Activated naive CD4-positive, alpha-beta T cell treated with anti-CD3 and anti-CD28 coated beads, Interleukin-2, amount 50 U/mL, for 72 hours (primary cell): ENCODE measurements at places on chromosomes 16 and 17. TPM values are rescaled to one million over a fixed set of nuclear protein-coding genes. Genes with fewer than 3 reads are reported as not detected.

Gene TERB1
- not detected for total RNA-seq

Gene CCL5
- total RNA-seq = 13.1 TPM

Gene RHBDL1
- total RNA-seq = 1.3 TPM

Gene PRCD
- total RNA-seq = not detected

Gene COIL
- total RNA-seq = 26.1 TPM

Gene KRTAP4-4
- not detected for total RNA-seq

Gene FBF1
- total RNA-seq = 20.6 TPM

DNA sequence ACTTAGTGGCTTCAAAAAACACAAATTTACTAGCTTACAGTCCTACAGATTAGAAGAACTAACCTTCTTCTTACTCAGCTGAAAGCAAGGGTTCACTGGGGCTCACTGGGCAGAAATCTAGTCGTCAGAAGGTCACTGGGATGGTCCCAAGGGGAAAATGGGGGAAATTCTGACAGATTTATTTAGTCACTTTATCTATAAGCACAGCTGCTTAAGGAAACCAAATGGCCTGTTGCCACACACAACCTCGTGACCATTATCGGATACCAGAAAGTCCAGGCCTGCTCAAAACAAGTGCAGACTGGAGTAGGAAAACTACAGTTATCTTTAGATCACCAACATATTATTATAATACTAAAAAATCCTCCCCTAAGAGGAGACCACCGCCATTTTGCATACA is 374.6 kb upstream of the ASIC2 start:
- no peak for DNase-seq

- DNase-seq = no peak
These were observed 4.4 kb downstream of the CHD9NB start for GRCh38 chr16:53048139-53048915.

DNA sequence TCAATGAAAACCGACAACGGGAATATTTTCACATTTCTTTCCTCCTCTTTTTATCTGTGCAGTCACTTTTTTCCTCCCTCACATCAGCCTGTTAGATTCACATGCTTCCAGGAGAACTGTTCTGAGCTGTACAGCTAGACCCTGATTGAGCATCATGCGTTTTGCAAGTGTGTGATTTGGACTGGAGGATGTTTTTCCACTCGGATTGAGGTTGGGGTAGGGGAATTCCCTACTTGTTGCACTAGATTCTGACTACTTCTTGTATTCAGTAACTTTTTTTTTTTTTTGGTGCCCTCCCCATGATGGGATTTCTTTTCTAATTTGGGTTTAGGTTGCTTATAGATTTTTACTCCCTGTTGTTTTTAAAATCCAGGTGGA is 4.8 kb downstream of the MSI2 start:
- no peak for DNase-seq

DNA sequence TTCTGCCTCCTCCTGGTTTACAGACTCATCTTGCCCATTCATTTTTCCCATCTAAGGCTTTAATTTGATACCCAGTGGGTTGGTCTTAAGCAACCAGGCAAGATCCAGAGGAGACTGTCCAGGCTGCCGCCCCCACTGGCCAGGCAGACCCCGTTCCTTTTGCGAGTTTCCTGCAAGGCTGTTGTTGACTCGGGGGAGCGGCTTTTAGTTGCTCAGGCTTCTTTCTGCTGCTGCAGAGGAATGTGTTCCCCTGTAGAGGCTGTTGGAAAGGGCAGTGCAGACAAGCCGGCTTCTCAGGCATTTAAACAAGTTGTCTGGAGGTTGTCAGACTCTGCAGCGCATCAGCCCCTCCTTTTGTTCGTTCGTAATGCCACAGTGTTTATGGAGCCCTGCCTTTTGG is 231.2 kb downstream of the PRKCA start:
- no peak for DNase-seq

GRCh38 chr17:27993161-27993695 is 49.2 kb upstream of the NLK start:
- no peak for DNase-seq

DNA sequence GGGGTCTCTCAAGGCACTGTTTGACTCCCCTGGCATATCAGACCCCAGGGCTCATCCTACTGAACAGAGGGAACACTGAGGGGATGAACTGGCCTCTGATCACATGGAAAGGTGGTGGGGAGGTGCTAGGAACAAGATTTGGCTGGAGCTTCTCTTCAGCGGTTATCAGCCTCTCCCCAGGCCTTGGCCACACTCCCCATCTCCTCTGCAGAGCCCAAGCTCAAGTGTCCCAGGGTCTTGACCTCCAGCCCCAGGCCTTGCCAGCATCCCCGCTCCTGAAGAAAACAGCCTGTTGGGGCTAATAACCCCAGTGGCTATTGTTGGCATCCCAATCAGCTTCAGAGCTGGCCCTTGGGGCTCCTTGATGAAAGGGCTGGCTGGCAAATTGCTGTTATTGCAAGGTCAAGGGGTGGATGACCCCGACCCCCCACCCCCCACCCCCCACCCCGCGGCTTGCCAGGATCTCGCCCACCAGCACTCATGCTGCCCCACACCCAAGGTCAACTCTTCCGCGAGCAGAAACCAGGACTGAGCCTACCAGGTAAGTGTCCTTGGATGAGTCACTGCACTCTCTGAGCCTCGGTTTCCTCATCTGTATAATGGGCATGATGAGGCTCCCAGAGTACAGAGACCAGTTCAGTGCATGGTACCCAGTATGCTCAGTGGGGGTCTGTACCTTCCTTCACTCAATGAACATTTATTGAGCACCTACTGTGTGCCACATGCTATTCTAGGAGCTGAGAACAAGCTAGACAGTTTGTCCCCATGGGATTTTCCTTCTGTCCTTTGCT is 18.8 kb upstream of the FAM83G start:
- DNase-seq = no peak

DNA sequence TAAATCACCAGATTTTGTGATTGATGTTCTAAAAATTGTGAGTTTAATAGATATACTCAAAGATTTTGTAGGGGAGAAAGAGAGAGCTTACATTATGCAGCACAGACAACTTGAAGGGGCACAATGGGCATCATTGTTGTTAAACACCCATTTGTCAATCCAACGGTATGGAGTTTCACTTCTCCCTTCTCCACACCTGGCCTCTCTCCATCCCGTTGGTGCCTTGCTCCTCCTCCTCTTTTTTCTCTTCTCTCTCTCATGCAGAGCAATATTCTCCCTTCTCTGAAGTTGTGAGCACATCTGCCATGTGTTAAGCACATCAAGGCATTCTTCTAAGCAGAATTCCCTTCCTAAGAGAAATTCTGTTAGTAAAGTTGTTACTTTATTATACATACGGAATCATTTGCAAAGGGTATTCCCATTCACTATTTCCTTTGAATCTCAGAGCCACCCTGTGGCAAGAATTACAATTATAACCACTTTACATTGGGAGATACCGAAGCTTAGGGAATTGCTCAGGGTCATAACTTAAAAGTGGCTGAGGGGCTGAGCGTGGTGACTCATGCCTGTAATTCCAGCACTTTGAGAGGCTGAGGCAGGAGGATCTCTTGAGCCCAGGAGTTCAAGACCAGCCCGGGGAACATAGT is 40.5 kb upstream of the SKAP1 start:
- no peak for DNase-seq

DNA sequence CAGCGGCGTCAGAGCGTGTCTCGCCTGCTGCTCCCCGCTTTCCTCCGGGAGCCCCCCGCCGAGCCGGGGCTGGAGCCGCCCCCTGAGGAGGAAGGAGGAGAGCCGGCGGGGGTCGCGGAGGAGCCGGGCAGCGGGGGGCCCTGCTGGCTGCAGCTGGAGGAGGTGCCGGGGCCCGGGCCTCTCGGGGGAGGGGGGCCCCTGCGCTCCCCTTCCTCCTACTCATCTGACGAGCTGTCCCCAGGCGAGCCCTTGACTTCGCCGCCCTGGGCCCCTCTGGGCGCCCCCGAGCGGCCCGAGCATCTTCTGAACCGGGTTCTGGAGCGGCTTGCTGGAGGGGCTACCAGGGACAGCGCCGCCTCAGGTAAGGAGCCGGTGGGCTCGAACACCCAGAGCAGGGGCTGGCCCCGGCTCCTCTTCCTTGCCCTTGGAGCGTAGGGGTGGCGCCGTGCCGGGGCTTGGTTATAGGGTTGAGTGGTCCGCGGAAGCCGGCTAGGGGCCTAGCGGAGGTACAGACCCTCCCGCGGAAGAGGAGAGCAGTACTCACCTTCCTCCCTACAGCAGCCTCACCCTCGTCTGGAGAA is 841 bp downstream of the RAPGEFL1 start:
- no peak for DNase-seq

DNA sequence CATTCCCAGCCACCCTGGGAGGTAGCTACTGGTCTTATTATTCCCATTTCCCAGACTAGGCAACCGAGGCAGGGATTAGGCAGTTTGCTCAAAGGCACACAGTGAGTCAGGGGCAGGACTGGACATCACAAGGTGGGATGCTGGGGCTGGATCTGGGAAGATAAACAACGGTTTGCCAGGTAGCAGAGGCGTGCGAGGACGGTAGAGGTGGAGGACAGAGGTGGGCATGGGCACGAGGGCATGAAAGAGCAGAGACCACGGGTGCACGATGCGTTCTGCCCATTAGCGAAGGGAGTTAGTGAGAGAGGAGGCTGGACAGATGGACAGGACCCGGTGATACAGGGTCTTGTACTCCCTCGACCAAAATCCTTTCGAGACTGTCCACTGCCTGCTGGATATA is 148.0 kb downstream of the SDK2 start:
- no peak for DNase-seq

DNA sequence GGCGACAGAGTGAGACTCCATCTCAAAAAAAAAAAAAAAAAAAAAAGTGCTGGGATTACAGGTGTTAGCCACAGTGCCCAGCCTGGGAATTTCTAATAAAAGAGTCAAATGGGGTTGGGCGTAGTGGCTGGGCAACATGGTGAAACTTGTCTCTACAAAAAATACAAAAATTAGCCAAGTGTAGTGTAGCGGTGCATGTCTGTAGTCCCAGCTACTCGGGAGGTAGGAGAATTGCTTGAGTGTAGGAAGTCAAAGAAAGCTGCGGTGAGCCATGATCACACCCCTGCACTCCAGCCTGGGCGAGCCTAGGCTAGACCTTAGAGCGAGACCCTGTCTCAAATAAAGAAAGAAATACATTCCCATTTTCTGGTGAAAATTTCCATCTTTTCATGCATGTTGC is 2.4 kb upstream of the UTS2R start:
- DNase-seq = no peak

DNA sequence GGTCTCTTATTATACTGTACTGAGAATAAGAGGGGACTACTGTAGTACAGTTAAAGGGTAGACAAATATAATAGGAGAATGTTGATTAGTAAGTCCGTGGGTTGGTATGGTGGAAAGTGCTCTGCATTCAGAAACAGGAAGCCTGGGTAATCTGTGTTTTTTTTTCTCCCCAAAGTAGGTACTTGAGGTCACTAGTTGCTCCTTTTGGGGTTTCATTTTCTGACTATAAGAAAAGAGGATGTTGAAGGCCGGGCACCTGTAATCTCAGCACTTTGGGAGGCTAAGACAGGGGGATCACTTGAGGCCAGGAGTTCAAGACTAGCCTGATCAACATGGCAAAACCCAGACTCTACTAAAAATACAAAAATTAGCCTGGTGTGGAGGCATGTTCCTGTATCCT is 42.0 kb upstream of the MMD start:
- no peak for DNase-seq

DNA sequence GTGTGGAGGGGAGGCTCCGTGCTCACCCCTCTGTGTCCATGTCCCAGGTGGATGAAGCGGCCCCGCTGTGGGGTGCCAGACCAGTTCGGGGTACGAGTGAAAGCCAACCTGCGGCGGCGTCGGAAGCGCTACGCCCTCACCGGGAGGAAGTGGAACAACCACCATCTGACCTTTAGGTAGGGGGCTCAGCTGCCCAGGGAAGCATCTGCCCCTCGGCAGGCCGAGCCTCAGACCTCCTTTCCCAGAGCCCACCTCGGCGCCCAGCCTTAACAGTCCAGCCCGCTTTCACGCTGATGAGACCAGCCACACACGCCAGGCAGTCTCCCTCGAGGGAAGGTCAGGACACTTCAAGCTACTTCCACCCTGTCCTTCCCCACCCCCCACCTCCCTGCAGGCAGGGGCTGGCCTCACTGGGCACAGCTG is 12.7 kb downstream of the MMP15 start:
- no peak for DNase-seq

DNA sequence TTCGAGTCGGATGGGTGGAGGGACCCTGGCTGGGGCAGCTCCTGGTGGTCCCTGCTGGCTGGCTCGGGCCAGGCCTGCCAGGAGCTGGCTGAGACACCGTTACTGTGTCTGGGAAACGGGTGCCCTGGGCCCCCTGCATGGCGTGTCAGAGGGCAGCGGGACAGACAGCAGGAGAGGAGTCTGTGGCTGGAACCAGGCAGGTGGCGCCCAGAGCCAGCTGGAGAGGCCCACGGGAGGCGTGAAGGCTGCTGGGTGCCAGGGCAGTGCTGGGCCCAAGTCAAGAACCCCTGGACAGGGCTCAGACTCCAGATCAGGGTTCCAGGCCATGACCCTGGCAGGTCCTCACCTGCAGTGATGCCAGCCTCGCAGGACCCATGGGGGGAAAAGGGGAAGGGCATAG is 16.6 kb downstream of the SOX8 start:
- DNase-seq = no peak

GRCh38 chr17:74429604-74430384 is 2.1 kb upstream of the GPRC5C start:
- DNase-seq = no peak
